Fibroblast of villous mesenchyme (primary cell): ENCODE measurements at places on chromosomes 12 and 14. TPM values are rescaled to one million over a fixed set of nuclear protein-coding genes. Genes with fewer than 3 reads are reported as not detected.

Gene ADCY4
- 4.2 and 18.1 TPM in 2 replicates for total RNA-seq

Gene SCN8A
- 23.5 and 33.7 TPM in 2 replicates for total RNA-seq

Gene CPNE6
- total RNA-seq = not detected in 2 replicates

Gene EMP1
- 52.2 and 75.6 TPM in 2 replicates for total RNA-seq

Gene OR6C2
- not detected in 2 replicates for total RNA-seq

Gene DAO
- total RNA-seq = not detected in 2 replicates

Gene CCDC38
- not detected in 2 replicates for total RNA-seq

Gene IGFBP6
- total RNA-seq = 277 and 396 TPM in 2 replicates
